Uterine smooth muscle cell (primary cell): ENCODE measurements at places on chromosomes 3 and 15. TPM values are rescaled to one million over a fixed set of nuclear protein-coding genes. Genes with fewer than 3 reads are reported as not detected.

HCLS1 gene
- total RNA-seq: 2.1 and 2.5 TPM in 2 replicates

SERPINI2 gene
- total RNA-seq: not detected in 2 replicates

GOLGA8O gene
- 1.7 TPM in 1 of 2 replicates, not detected in the other for total RNA-seq

TAGLN3 gene
- total RNA-seq: 9.2 and 29.5 TPM in 2 replicates

SERINC4 gene
- total RNA-seq: 0.11 TPM in 1 of 2 replicates, not detected in the other

NR1I2 gene
- 0.12 TPM in 1 of 2 replicates, not detected in the other for total RNA-seq

WNT7A gene
- total RNA-seq: not detected in 2 replicates

XIRP1 gene
- not detected in 2 replicates for total RNA-seq

GOLGA8K gene
- total RNA-seq: 0.25 TPM in 1 of 2 replicates, not detected in the other

TIGIT gene
- total RNA-seq: not detected in 2 replicates

TRPC1 gene
- total RNA-seq: 43.5 and 51.9 TPM in 2 replicates

STRIT1 gene
- total RNA-seq: not detected in 2 replicates

KNL1 gene
- 11.1 and 43.8 TPM in 2 replicates for total RNA-seq
